Nasal cavity respiratory epithelium epithelial cell of viscerocranial mucosa (primary cell): ENCODE measurements at places on chromosomes 4 and X. TPM values are rescaled to one million over a fixed set of nuclear protein-coding genes. Genes with fewer than 3 reads are reported as not detected.

Gene TSPYL2
- total RNA-seq, result 8.8 and 17.8 TPM in 2 replicates

Gene PAGE5
- not detected in 2 replicates for total RNA-seq

Gene CCSER1
- 9.6 and 19.6 TPM in 2 replicates for total RNA-seq

Gene SSX2B
- total RNA-seq, result not detected in 2 replicates

Gene P2RY4
- total RNA-seq, result 0.07 TPM in 1 of 2 replicates, not detected in the other

Gene MAGEA1
- total RNA-seq, result not detected in 2 replicates

Gene TBC1D9
- 27.7 and 62.1 TPM in 2 replicates for total RNA-seq

Gene ZFX
- 27.7 and 74.2 TPM in 2 replicates for total RNA-seq

Gene SCOC
- 82.2 and 86.5 TPM in 2 replicates for total RNA-seq

Gene TCEAL6
- not detected in 2 replicates for total RNA-seq

Gene SCLT1
- total RNA-seq, result 8.5 and 8.9 TPM in 2 replicates

Gene TMPRSS11E
- total RNA-seq, result 10.9 and 14.5 TPM in 2 replicates

Gene NEUROG2
- total RNA-seq, result not detected in 2 replicates

Gene FHL1
- 9.9 and 103 TPM in 2 replicates for total RNA-seq

Gene SORCS2
- under 0.01 and 0.93 TPM in 2 replicates for total RNA-seq

Gene GAGE12J
- total RNA-seq, result not detected in 2 replicates

Gene TCEAL5
- not detected in 2 replicates for total RNA-seq

Gene FAM9A
- not detected in 2 replicates for total RNA-seq

Gene RNF175
- total RNA-seq, result 0.50 TPM in 1 of 2 replicates, not detected in the other

Gene SEPTIN6
- 1.4 and 7.3 TPM in 2 replicates for total RNA-seq

Gene IL1RAPL1
- under 0.01 TPM in 1 of 2 replicates, not detected in the other for total RNA-seq

Gene SLIT2
- 0.43 and 4.1 TPM in 2 replicates for total RNA-seq

Gene FAM47A
- total RNA-seq, result not detected in 2 replicates

Gene NDP
- total RNA-seq, result 0.07 TPM in 1 of 2 replicates, not detected in the other

Gene CYLC1
- not detected in 2 replicates for total RNA-seq

Gene REELD1
- total RNA-seq, result 0.36 TPM in 1 of 2 replicates, not detected in the other

Gene NSG1
- 5.1 and 15.3 TPM in 2 replicates for total RNA-seq

Gene KIT
- total RNA-seq, result under 0.01 and 0.07 TPM in 2 replicates
